Mesothelial cell of epicardium (in vitro differentiated cells): ENCODE measurements at places on chromosomes 5 and 9.

GRCh38 chr5:73155271-73156222 lies 17.4 kb upstream of the TMEM174 start:
- no peak for DNase-seq

GRCh38 chr5:149415066-149415967 lies 36.2 kb upstream of the IL17B start:
- DNase-seq: no peak

GRCh38 chr5:128196791-128197190 lies 113.2 kb downstream of the SLC12A2 start:
- DNase-seq: no peak

DNA sequence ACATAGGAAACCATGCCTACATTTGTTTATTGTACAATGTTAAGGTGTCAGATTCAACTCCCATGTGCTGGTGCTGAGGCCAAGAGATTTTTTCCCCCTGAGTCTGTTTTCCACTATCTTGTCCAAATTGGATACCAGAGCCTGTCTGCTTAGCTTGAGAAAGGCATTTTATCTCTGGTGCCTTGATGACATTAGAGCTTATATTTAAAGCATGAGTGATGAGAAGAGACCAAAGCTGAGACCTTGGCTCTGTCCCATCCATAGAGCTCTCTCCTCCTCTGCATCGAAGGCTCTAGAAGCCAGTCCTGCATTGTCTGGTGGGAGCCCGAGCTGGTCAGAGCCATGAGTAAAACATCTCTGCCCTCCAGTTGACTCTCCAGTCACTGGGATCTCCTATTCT lies 10.4 kb upstream of the PPP2CA start:
- no peak for DNase-seq

GRCh38 chr5:61277190-61277589 lies 54.9 kb upstream of the ZSWIM6 start:
- DNase-seq: no peak

DNA sequence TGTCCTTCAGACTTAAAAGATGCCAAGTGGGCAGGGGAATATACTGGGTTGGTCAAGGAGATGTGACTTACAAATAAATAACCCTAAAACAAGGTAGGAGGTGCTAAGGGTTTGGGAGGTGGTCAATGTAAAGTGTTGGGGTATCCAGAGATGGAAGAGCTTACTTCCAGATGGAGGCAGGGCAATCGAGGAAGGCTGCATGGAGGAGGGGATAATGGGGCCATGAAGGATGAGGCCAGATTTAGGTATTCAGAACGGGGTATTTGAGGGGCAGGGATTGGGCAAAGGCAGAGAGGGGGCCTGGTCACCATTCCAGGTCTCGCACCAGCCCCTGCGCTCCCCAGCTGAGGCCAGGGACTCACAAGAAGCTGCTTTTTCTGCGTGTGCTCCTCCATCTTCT lies 57.9 kb upstream of the FBXW11 start:
- DNase-seq: no peak

DNA sequence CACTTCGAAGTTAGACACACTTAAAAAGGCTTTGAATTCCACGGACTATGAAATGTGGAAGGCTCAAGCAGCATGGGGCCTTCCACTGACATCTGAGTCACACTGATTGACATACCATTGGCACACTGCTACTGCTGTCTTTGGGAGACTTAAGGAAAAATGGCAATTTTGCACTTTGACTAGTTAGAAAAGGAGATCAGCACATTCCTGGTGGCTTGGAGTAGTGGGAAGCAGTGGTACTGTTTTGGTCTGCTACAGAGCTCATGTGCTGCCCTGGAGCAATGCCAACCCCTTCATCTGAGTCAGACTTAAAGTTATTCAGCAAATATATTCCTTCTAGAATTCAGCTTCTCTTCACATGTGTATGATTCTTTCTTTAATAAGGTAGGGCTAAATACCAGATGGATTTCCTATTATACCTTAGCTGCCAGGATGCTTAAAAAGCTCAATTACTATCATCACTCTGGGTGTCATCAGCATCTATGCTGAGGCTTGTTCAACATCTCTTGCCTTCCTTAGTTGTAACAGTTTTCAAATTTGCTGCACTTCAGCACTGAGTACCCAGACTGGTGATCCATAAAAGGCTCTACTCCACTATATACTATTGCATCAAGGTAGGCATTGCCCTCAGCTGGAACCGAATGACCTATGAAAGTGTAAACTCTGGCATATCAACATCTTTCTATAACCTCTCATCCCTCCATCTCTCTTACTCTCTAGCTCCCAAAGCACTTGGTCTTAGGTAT lies 42.3 kb upstream of the MOCS2 start:
- DNase-seq: peak; percentile 29

GRCh38 chr5:94796586-94796985 lies 178.1 kb downstream of the SLF1 start:
- no peak for DNase-seq

- no peak for DNase-seq
Measured at GRCh38 chr9:98657897-98658296, 50.8 kb downstream of the GABBR2 start.

DNA sequence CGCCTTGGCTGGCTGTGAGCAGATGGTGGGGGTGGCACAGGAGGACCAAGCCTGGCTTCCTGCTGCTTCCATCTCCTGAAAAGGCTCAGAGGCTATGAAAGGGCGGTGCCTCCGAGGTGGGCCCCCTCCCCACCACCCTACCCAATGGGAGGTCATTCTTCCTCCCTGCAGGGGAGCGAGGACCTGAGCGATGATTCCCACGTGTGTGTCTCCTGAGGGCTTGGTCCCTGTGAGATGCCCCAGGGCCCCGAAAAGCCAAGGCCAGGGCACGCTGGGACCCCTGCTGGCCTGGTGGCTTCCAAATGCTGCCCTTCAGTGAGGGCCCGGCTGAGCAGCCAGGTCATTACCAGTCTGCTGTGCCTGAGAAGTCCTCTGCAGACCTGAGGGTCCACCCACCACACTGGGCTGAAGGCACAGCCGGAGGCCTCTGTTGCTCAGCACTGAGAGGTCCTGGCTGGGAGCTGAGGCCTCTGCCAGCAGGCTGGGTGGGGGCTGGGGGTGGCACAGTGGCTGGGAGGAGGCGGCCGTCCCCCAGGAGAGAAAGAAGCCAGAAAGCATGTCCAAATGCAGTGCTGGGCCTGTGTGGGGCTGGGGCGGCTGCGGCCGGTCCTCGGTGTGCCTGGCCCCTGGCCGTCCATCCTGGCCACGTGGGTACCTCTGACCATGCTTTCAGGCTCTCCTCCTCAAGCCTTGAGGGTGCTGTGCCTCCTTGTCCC lies 14.0 kb upstream of the SLC6A19 start:
- DNase-seq: no peak
